ENCODE measurements at places on chromosomes 12 and 14.

GRCh38 chr12:105982022-105982421, 156.7 kb downstream of the NUAK1 start:
- DNase-seq: no peak

DNA sequence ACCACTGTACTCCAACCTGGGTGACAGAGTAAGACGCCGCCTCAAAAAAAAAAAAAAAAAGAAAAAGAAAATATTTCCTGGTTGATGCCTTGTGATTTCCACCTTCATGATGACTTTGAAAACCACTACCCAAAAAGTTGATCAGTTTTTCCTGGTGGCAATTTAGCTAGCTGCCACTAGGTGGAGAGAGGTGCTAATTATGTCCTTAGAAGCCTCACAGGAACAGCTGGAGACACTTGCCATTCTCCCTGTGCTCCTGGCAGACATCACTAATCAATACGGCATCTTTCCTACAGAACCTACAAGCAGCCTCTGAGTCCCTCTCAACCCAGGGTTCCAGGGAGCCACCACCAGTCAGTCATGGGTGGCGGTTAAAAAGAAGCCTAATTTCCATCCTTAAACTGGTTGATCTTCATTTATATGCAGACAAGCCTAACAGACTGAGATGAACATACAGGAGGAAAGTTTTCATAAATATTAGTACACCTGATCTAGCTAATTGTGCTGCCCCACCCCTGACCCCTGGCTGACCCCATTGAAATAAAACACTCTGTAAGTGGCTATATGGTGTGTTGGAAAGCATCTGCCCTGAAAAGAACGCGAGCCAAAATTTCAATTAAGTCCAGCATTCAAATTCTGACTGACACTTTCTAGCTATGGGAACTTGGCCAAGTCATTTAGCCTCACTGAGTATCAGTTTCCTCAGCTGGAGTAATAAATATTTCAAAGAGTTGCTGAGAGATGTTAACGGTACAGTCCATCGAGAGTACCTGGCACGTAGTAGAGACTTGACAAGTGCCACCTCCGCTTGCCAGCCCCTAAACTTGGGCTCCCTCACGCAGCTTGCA, 6.2 kb upstream of the OAS1 start:
- peak; percentile 22 for DNase-seq

DNA sequence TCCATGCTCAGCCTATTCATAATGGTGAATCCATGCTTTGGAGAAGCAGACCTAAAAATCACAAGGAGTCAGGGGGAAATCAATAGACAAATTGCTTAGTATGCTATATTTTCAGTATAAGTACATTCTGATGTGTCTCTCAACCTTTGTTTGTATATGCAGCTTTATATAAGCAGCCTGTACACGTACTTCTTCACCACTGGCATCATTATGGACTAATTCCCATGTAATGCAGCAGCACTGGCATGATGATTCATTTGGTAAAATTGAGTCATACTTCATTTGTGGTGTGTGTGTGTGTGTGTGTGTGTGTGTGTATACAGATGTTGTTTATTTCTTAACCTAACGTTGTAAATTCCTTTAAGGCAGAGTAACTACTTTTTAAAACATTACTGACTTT, 10.9 kb downstream of the DCP1B start:
- DNase-seq: no peak

GRCh38 chr12:6708960-6709394, 8.4 kb upstream of the PIANP start:
- DNase-seq: no peak

- DNase-seq: no peak
Measured at GRCh38 chr12:101230547-101230946, 20.5 kb upstream of the SLC5A8 start.

DNA sequence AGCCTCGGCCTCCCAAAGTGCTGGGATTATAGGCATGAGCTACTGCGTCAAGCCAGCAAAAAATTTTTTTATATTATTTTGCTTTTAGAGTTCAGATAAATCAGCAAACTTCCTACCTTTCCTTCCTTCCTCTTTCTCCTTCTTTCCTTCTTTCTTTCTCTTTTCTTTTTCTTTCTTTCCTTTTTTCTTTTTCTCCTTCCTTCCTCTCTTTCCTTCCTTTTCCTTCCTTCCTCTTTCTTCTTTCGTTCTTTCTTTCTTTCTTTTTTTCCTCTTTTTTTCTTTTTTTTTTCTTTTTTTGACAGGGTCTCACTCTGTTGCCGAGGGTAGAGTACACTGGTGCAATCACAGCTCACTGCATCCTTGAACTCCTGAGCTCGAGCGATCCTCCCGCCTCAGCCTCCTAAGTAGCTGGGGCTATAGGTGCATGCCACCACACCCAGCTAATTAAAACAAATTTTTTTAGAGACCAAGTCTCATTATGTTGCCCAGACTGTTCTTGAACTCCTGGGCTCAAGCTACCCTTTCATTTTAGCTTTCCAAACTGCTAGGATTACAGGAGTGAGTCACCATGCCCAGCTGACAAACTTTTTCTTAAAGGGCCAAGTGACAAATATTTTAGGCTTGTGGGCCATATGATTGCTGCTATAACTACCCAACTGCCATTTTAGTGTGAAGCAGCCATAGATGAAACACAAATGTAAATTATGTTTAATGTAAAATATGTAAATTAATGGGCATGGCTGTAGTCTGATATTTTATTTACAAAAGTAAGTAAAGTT, 7.1 kb upstream of the WASHC4 start:
- DNase-seq: no peak

- DNase-seq: no peak
Measured at GRCh38 chr14:22387776-22388241, 201.2 kb downstream of the DAD1 start.

All from stimulated activated CD4-positive, alpha-beta T cell treated with anti-CD3 and anti-CD28 coated beads, Interleukin-4, amount 100 ng/mL, for 48 hours (primary cell).